ENCODE measurements at places on chromosomes 3 and 15.

DNA sequence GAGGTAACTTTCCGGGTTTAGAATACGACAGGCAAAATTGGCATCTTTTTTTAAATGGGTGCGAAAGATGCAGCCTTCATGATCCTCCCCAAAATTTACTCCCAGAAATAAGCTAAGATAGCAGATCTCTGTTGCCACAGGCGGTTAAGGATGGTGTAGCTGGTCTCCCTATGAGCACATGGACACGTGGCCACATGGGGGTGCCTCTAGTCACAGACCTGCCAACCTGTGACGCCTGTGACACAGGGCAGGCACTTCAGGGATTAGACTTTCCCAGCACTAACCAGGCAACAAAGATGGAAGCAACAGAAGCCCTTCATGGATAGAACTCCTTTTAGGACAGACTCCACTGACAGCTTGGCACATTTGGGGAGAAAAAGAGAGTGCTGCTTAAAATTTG, 320.3 kb downstream of the THSD4 start:
- DNase-seq: no peak

DNA sequence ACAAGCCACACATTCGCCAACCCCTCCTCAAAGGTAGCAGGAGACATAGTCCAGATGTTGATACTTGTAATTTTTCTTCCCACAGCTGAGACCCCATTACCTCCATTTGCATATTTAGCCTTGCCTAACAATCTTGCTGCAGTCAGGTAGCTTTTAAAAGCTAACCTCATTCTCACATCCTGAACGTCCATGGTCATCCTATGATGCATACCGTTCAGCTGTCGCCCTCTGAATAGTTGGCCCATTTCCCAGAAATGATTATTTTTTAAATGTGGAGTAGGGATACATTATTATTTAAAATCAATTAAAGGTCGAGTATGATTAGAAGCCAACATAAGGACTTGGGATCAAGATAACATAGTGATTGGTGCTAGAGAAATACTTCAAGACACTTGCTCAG, 165.0 kb downstream of the MEX3B start:
- no peak for DNase-seq

DNA sequence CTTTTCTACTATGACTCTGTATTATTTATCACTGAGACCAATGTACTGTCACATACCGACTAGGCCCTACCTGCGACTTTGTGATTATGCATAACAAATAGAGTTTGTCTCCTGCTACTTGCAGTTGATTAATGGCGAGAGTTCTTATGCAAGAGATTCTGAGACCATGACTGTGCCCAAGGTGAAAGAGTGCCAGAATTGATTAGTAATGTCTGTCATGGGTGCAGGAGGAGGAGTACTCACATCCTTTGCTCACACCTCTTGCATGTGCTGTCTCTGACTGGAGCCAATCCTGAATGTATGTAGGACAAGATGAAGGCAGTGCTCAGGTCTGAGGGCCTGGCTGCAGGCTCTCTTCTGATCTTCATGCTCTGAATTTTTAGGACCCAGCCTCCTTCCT, 260.7 kb downstream of the THSD4 start:
- DNase-seq: no peak

- DNase-seq: no peak
These were observed 42.8 kb upstream of the PTPRG start for GRCh38 chr3:61518590-61518989.

DNA sequence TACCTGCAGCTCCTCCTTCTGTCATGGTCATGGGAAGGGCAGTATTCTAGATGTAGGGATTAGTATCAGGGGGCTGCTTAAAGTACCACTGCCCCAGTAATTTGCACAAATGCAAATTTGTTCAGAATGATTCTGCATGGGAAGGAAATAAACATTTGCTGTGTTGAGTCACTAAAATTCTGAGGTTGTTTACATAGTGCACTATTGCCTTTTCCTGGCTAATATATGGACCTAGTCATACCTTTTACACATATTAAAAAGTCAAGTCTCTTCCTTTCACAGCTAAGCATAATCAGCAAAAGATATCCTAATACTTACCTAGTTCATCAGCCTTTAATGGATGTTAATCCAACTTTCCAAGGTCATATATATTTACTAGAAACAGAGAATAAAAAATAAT, 746.4 kb upstream of the NR2F2 start:
- no peak for DNase-seq

- DNase-seq: no peak
These were observed 50.3 kb upstream of the ATG7 start for GRCh38 chr3:11221818-11222415.

- DNase-seq: no peak
These were observed 73.7 kb downstream of the FILIP1L start for GRCh38 chr3:100040451-100041225.

GRCh38 chr3:17799312-17799711, 56.9 kb upstream of the TBC1D5 start:
- DNase-seq: no peak

DNA sequence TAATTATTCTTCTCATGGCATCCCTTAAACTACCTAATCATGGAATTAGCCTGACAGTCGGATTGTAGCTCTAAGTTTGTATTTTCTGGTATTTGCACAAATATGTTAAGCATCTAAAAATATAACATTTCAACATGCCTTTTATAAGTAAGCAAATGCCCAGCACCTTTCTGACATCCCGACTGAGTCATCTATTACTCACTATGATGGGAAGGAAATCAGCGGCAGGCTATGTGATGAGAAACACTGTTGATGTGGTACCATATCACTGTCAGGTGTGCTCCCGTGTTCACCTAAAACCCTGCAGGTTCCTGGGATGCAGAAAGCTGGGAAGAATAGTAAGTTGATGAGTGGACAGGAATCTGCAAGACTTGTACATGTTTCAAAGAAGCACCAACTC, 367.8 kb upstream of the IL12A start:
- no peak for DNase-seq

GRCh38 chr3:53547327-53547726, 52.9 kb downstream of the CACNA1D start:
- DNase-seq: no peak

DNA sequence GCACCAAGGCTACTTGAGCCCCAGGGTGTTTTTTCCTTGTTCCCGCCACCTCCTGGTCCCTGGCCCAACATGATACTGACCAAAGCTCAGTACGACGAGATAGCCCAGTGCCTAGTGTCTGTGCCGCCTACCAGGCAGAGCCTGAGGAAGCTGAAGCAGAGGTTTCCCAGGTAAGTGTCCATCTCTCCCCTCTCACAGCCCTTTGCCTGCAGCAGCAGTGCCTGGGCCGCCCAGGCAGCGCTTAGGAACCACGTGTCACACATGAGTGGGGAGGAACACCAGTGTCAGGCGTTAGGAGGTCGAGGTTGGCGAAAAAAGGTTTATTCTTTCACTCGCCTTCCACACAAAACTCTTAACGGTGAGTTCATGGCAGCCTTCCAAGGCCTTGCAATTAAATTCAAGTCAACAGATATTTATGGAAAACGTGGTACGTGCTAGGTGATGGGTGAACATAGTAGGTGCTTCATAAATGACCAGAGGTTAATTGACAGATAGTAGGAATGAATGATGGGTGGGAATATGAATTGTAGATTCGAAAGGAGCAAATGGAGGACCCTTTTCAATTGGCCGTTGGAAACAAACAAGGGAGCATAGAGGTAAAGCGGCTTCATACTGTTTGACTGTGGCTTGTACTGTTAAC, 486 bp downstream of the CDIN1 start:
- peak; percentile 40 for DNase-seq

- no peak for DNase-seq
These were observed 81.2 kb downstream of the NEK11 start for GRCh38 chr3:131107637-131108433.

GRCh38 chr3:51670823-51671733, at the start of gene TEX264:
TEX264 (plus strand) TSS chr3:51671252; CDS start chr3:51674305, 3,053 bp downstream.
- DNase-seq: peak; percentile 97

GRCh38 chr15:83486363-83486762, 39.2 kb downstream of the SH3GL3 start:
- no peak for DNase-seq

GRCh38 chr3:117710501-117710900, 1000.9 kb downstream of the TUSC7 start:
- DNase-seq: no peak

- no peak for DNase-seq
These were observed 47.1 kb downstream of the PDIA5 start for GRCh38 chr3:123113889-123114450.

DNA sequence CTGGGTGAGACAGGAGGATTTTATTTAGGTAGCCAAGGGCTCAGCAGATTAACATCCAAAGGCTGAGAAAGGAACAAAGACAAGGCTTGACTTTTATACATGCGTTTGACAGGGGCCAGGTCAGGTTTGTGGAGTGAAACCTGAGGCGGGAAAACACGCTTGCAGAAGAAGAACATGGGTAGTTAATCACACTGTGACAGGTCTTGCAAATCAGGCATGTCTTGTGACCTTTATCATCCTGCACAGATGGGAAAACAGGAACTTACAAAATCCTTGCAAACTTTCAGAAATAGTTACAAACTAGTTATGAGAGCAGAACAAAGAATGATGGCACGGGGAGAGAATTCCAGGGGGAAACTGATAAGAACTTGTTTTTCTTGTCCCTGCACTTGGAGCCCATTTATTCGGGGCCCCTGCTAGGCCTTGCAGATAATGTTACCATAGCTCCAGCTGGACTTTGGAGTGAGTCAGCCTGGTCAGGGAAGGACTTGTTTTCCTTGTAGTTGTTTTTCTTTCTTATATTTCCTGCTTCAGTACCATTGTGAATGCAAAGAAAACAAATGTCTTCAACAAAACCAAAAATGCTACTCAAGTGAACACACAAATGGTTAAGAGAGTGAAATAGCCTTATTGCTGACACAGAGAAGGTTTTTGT, 965.9 kb upstream of the ROBO1 start:
- no peak for DNase-seq

- DNase-seq: no peak
These were observed 1.5 kb upstream of the PLXNB1 start for GRCh38 chr3:48431224-48432029.

DNA sequence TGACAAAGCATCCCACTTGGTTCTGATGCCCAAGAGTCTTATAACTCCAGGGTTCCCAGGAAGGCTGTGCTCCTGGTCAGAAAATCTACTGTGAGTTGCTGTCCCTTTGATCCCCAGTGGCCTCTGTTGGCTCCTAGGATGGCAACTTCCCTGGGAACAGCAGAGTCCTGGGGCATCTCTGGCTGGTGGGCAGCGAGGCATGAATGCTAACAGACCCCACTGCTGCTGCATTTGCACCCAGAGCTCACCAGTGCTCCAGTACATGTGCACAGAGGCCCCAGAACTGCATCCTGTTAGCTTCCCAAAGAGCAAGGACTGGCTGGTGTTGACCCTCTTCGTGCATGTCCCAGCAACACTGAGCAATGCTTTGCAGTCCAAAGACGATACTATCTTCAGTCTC, 15.7 kb downstream of the CAV3 start:
- no peak for DNase-seq

DNA sequence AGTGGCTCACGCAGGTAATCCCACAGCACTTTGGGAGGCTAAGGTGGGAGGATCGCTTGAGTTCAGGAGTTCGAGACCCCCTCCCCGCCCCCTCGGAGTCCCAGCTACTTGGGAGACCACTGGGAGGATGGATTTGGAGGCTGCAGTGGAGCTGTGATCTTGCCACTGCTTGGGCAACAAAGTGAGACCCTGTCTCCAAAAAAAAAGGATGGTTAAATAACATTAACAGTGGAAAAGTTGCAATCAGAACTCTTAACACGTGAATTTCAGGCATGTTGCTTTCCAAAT, 1.4 kb upstream of the TMEM87A start:
- DNase-seq: no peak

- DNase-seq: no peak
These were observed 273.0 kb downstream of the PLCL2 start for GRCh38 chr3:17157713-17158112.

DNA sequence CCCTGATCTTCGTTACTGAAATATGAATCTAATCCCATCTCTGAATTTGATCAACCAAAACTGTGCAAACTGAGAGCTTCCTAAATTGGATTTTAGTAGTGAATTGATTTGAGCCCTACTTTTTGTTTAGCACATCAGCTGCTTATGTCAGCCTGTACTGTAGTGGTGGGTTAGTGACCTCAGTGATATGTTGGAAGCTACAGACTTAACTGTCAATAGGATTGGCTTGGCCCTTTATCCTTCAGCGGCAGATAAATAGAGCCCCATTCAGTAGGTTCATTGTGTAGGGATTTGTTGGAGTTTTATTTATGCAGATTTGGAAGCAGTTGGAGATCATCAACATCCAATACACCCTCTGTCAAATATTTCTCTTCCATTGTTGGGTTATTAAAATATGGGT, 409.7 kb downstream of the SOX2 start:
- DNase-seq: no peak

DNA sequence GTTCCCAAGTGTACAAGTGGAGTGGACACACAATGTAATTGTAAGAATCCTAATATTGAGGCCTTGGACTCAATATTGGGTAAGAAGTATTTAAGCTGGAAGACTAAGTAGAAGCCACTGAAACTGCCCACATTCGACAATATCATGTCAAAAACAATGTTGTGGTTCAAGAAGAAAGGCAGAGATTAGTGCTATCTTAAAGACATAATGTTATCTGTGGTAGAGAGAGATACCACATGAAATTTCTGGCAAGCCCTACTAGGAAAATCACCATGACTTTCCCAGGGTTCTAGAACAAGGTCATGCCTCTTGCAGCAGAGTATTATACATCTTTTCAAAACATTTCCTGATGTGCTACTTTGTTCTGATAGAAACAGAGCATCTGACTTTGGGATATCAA, 192.6 kb downstream of the RAP2B start:
- DNase-seq: no peak

GRCh38 chr3:126799099-126799498, 95.1 kb downstream of the CHCHD6 start:
- DNase-seq: no peak

DNA sequence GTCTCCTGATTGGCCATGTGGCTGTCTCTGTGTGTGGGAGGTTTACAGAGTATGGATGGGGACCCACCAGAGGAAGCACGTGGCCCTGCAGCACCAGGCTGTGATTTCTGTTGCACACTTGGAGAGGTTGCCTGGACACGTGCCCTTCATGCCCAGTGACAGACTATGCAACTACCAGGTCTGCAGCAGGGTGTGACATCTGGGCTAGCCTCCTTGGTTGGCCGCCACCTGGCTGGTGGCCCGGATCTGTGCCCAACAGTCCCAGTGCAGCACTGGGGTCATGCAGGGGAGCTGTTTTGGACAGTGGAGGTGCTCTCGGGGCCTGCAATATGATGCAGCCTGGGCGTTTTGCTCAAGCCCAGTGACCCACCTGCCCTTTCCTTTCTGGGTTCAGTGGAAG, 212.5 kb downstream of the UBE3A start:
- no peak for DNase-seq
